ENCODE measurements at places on chromosomes 13 and 19.

DNA sequence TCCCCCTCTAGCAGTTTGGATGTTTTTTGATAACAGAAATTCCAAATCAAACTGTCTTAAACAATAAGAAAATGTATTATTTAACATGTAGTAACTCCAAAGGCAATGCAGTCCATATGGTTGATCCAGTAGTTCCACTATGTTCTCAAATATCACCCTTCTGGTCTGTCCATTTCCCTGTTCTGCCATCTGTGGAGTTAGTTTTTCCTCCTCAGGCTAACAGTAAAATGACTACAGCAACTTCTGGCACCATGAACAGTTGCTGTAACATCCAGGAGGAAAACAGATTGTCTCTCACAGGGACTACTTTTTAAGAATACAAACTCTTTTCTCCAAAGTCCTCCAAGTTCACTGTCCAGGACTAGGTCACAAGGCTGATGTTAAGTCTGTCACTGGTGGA is 455.4 kb downstream of the FGF14 start:
- no peak for DNase-seq

DNA sequence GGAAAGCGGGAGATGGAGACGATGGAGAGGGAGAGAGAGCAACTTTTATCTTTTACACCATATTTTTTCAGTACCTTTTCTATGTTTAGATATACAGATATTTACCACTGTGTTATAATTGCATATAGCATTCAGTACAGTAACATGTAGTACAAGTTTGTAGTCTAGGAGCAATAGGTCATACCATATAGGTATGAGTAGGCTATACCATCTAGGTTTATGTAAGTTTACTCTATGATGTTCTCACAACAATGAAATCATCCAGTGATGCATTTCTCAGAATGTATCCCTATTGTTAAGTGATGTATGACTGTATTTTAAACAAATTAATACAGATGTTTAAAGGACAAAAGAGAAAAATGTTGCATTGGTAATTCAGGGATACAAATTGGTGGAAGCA is 136.1 kb downstream of the PDS5B start:
- no peak for DNase-seq

DNA sequence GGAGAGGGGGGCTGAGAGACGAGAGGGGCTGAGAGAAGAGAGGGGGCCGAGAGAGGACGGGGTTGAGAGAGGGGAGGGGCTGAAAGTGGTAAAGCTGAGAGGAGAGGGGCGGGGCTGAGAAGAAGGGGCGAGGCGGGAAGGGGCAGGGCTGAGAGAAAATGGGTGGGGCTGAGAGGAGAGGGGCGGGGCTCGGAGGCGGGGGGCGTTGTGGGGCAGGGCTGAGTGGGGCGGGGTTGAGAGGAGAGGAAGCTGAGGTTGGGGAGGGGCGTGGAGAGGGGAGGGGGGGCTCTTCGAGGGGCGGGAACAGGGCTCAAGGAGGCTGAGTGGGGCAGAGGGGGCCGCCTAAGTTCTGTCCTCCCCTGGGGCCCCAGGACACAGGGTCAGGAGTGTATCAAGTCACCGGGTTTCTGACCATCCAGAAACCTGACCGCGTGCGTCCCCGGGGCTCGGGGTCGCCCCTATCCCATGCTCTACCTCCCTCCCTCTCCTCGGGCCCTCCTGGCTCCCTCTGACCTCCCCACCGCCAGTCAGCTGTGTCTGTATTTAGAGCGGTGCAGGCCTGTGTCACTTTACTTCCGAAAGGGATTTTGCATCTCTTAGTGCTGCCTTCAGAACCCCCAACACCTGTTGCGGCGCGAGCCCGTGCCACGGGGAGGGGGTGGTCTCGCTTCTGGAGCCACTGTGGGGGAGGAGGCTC is 38.6 kb upstream of the SEMA6B start:
- no peak for DNase-seq

DNA sequence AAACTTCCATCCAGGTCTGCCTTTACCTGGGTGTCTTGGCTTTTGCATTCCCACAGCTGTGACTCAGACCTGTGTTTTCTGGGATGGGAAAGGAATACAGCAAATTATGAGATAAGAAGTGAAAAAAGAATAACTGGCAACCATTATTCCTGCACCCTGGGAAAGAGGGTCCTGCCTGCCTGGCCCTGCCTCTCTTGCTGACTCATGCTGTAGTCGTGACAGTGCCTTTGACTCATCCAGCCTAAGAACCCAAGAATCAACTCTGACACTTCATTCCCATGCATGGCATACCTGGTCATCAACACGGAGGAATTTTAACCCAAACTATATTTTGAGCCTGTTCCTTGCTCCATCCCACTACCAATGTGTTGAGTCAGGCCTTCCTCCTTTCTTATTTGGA is 185.4 kb upstream of the SERP2 start:
- peak; percentile 41 for DNase-seq

DNA sequence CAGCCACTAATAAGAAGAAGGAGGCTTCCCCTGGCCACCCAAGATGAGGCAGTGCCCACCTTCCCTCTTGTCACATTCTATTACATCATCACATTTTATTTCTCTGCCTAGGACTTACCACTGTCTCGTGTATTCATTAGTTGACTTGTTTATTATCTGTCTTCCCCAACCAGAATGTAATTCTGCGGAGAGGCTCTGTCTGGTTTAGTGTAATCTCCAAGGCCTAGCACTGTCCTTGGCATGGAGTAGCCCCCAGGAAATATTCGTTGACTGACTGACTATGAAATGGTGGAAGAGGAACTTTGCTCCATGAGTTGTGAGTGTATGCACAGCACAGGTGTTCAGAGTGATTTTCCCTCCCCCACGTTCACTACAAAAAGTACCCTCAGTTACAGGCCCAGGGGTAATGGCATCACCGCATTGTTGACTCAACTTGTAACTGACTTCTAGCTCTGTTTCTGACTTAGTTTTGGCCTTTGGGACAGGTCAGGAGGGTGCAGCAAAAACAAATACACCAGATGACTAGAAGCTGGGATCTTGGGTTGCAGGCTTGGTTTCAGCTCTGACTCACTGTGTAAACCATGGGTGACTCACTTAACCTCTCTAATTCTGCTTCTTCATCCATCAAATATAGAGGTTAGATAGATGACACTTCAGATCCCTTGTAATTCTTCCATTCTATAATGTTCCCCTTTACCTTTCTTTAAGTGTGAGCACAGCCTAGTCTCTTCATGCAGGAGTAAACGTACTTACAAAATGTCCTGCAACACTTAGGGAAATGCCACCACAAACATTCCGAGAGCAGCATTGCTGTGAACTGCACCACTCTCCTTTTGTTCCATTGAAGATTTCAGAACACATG is 229.7 kb downstream of the KCNRG start:
- peak; percentile 85 for DNase-seq

DNA sequence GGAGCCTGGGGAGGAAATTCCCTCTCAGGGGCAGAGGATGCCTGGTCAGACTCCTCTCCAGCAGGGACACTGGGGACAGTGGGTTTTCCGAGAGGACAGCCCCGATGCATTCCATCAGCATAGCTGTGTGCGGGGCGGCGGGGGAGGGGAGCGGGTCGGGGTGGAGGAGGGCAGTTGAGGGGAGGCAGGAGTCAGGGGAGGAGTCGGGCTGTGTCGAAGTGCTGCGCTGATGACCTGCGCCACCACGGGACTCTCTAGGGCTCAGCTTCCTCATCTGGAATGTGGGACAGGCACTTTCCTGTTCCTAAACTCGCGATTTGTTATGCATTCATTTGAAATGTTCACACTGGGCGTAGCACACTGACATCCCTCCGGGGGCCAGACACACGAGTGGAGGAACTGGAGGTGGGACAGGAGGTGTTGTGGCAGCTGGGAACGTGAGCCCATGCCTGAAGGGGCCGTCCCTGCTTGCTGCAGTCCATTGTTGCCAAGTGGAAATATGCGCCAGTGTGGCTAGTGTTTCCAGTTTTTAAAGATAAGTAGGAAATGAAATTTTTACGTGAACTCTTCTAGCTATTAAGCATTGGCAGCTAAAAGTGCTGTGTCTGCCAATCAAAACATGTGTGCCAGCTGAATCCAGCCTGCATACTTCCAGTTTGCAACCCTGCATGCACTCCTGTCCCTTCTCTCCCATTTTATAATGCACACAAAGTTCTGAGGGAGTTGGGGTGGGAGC is 43.3 kb downstream of the FLT1 start:
- DNase-seq: no peak

GRCh38 chr19:15935167-15935702 is 906 bp upstream of the CYP4F11 start:
- DNase-seq: no peak

GRCh38 chr19:43781630-43782310 is 997 bp upstream of the KCNN4 start:
- no peak for DNase-seq

DNA sequence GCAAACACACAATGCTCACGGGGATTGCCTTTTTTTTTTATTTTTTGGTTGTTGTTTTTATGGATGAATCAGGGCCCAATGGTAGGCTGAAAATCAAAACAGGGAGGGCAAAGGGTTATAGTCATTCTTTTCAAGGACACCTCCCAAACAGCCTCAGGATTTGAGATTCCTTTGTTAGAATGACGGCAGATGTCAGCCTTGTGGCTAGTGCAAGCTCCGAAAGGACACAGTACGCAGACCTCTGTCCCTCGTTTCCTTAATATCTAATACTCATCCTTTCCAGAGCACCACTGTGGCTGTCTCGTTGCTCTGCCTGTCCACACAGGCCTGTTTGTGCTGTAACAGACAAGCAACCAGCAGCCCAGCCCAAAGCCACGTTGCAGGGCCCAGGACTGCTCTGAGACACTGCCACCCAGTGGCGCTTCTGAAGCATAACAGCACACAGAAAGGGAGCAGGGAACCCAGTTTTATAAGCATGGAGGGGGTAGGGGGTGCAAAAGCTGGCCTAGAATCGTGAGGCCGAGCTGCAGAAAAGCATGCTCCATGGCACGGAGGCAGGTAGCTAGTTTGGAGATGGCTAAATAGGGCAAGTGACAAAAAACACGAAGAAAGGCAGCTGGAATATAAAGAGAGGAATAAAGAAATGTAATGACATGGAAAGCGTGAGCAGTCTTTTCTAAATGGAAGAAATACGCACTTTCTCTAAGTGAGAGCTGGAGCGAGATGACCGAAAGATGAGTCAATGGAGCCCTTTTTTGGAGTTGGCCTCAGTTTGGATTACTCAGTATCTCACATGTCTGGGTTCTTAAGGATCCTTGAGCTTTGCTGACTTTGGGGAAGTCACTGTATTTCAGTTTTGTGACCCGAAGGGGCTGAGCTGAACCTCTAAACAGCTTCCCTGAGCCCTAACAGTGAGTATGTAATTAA is 40.7 kb upstream of the MEDAG start:
- DNase-seq: peak; percentile 74

- peak; percentile 49 for DNase-seq
These were observed 18.5 kb upstream of the POP4 start for GRCh38 chr19:29587518-29587986.

DNA sequence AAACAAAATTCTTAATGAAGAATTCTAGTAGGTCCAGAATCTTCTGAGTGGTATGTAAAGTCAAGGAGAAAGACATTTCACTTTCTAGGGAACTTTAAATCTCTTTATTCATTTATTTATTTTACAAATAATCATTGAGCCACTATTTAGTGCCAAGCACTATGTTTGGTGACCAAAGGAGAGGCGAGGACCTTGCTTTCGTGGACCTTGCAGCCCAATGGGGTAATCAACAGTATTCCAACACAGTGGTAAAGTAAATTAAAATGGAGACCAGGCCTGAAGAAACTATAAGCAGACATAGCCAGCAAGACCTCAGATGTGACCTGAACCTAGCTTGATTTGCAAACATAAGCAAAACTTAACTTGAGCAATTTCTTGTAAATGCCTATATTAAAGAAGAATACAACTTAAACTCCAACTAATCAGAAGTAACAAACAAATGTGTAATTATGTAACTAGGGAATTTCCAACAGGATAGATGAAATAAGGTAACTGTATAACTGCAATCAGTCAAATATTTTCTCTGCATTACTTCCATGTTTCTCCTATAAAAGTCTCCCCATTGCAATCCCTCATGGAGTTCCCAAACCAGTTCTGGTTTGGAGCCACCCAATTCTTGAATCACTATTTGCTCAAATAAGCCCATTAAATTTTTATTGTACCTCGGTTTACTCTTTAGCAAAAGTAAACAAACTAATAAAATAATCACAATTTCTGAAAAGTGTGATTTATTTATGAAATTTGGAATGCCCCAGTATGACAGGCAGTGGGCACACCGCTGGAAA is 67.6 kb downstream of the MBNL2 start:
- no peak for DNase-seq

DNA sequence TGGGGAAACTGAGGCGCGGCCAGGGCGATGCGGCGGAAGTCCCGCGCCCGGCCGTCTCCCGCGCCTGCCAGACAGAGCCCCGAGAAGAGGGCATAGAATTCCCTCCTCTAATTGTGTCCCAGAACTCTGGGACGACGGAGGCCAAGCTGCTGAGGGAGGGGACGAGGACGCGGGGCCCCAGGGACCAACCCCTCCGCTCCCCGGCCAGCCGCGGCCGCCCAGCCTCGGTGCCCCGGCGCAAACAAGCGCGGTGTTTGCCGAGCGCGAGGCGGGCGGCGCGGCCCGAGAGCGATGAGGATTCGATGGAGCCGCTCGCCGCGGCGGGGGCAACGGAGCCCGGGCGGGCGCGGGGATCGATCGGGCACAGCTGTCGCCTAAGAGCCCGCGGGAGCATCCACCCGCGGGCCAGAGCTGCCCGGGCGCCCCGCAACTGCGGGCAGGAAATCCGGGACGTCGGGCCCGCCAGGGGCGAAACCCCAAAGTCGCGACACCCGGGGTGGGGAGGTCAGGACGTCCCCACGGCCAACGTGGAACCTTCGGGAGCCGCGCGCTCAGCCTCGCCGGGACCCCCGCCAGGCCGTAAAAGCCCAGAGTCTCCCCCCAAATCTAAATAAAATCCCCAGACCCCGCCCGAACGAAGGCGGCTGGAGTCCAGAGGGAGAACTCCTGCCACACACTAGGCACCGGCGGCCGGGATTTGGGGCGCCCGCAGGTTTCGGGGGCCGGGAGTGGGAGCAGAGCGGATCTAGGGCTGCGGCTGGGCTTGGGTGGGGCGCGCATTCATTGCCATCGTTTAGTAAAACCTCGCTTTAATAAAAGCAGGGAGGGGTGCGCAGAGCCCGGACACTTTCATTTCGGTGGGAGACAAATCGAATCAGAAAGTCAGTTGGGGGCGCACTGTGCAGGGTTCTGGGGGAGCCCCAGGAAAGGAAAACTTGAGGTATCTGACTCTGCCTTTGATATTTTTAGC is 3.6 kb upstream of the ONECUT3 start:
- DNase-seq: no peak

DNA sequence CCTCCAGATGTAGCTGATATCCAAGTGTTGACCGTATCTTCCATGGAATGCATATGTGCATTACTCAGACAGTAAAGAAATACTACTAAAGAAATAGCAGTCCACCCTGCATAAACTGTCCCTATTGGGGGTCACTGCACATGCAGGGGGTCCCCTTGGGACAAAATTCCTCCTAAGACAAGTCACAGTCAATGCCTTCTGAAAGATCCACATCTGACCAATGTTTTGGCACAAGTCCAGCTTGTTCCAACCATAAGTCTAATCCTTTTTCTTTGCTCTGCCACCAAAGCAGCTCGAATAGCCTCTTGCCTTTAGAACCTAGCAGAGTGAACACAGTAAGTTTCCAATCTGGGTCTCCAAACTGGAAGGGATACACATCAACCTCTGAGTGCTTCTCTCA is 87.9 kb downstream of the DIAPH3 start:
- DNase-seq: no peak

GRCh38 chr13:113155201-113155600 is 3.2 kb upstream of the PROZ start:
- DNase-seq: no peak
